ENCODE measurements at places on chromosomes 7 and 10. TPM values are rescaled to one million over a fixed set of nuclear protein-coding genes. Genes with fewer than 3 reads are reported as not detected.

CALCR gene
- not detected for total RNA-seq

SRRM3 gene
- not detected for total RNA-seq

TEX36 gene
- not detected for total RNA-seq

ZNF239 gene
- 3.2 TPM for total RNA-seq
